LHCN-M2 (cell line): ENCODE measurements at places on chromosomes 3 and 15.

DNA sequence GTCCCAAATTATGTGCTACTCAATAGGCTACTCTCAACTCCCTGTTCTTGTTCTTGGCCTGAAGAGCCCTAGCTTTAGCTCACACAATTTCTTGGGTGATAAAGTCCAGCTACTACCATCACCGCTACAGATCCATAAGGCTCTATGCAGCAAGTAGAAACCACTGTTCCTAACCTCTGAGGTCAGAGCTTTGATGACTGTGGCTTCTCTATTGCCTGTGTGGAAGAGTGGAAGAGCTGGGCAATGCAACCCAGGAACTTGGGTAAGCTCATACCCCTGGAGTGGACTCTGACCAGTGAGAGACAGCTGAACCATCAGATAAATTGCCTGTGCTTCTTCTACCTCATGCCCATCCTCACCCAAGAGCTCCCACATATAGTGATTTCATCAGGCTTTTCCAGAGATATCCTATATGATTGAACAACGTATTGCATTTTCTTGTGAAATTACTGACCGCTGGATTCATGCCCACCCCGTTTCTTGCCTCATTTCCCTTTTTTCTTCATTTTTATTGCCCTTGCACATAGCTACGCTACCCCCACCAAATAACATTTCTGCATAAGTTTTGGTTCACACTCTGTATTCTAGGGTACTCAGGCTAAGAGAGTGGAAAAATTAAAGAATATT is 172.3 kb upstream of the MBNL1 start:
- no peak for DNase-seq

DNA sequence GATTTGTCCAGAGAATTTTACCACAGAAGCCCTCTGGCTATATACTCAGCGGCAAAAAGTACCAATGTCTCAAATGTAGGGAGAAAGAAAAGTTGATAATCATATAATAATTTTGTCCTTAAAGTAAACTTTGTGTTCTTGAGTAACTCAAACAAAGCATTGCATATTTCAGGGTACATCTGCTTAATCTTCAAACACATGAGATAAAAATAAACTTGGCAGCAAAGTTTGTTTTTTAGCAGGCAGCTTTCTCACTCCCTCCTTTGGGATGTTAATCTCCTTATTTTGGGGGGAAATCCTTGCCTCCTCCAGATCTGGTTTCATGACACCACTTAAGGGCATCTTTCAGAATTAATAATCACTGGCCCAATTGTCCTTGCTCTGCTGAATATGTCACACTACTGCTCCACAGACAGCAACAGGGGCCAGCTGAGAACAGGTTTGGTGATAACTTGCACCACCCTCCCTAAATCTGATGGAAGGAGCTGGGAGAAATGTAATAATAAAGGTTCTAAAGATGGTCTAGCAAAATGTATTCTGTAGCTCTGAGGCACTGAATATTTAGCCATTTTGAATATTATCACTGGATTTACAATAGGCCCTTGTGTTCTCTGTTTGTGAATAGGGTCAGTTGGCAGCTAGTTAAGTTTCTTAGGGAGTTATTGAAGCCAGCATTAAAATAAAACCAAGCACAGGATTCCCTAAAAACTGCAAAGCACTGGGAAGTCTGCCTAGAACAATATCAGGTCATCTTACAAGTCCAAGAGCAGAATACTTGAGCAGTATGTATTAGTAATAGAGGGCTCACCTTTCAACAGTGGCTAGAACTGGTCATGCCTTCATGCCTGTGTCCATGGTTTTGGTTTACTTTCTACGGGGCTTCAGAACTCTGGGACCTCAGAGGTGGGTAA is 79.2 kb downstream of the EFL1 start:
- peak; percentile 82 for DNase-seq

GRCh38 chr3:47874438-47874837 is 71.5 kb downstream of the DHX30 start:
- DNase-seq: no peak

GRCh38 chr3:55540579-55540978 is 53.5 kb upstream of the WNT5A start:
- DNase-seq: no peak

DNA sequence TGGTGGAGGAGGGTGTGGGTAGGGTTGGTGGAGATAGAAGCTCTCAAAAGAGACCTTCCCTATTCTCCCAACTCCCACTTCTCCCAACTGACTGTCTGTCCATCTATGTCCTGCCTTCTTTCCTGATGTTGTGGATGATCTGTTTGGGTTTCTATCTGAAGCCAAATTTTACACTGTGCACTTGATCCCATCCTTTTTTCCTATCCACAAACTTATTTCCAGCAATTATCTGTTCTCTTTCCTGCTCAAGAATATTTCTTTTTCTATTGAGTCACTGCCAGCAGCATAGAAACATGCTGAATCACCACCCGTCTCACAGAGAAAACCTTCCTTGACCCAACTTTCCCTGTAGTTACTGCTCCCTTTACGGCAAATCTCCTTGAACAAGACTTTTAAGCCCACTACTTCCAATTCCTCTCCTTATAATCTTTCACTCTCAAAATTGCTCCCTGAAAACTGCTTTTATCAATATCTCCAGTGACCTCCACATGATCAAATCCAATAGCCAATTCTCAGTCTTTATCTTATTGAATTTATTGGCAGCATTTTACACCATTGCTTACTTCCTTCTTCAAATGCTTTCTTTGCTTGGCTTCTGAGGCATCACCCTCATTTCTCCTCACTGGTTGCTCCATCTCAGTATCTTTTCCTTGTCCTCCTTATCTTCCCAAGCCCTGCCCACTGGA is 141.2 kb upstream of the SLC7A14 start:
- DNase-seq: peak; percentile 93
